ENCODE measurements at places on chromosomes 5 and 9.

GRCh38 chr9:127829205-127829906 is 25.1 kb downstream of the ENG start:
- DNase-seq: no peak

- peak; percentile 71 for DNase-seq
Measured at GRCh38 chr5:139262742-139263445, 30.6 kb upstream of the MATR3 start.

DNA sequence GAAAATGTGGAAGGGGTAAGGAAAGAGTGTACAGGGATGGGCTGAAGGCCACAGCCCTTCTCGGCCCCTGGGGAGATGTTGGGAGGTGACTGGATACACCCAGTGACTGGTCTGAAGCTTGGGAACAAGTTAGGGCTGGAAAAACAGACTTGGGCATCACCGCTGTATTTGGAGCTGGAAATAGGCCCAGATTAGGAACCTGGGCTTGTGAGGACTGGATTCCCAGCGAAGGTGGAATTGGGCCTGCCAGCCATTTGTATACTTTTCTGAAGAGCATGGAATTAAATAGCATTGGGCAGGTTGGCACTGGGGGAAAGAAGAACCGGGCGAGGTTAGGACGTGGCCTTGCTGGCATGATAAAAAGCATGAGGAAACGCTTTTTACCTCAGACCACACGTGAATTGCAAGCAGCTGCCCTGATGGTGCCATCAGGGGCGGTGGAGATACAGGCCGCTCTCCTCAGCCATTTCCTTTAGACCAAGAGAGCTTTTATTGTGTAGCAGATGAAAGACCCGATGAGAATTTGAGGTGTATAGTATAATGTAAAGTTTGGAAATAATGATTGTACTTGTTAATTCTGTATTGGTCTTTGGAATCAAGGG is 37.8 kb downstream of the OTULIN start:
- no peak for DNase-seq

GRCh38 chr5:43412644-43413043 is 453 bp upstream of the CCL28 start:
- DNase-seq: no peak

- no peak for DNase-seq
Measured at GRCh38 chr5:6734243-6734700, 21.0 kb downstream of the TENT4A start.

DNA sequence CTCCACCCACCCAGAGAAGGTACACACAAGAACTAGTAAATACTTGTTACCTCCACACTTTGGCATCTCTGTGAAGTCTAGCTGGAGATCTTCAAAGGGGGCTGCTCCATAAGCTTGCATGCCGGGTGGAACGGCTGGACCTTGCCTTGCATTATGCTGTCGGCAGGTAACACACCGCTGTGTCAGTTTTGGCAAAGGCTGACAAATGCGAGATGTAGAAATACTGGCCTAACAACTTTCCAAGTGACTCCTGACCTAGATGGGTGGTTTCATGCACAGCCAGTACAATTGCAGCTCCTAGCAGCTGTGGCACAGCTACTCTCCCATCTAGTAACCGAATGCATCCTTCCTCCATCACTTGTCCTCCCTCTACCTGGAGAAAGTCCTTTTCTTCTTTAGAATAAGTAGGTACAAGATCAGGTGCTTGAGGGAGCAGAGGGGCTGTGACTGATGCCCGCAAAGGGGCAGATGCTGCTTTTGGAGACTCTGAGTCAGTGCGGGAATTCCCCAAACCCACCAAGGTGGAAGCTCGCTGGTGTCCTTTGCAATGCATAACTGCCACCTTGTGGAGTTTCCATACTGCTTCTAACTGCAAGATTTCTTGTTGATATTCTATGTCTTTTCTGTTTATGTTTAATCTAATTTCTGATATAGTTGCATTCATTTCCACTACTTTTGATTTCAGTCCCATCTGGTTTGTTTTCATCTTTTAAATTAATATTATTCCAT is 78.4 kb downstream of the TMEM161B start:
- no peak for DNase-seq

DNA sequence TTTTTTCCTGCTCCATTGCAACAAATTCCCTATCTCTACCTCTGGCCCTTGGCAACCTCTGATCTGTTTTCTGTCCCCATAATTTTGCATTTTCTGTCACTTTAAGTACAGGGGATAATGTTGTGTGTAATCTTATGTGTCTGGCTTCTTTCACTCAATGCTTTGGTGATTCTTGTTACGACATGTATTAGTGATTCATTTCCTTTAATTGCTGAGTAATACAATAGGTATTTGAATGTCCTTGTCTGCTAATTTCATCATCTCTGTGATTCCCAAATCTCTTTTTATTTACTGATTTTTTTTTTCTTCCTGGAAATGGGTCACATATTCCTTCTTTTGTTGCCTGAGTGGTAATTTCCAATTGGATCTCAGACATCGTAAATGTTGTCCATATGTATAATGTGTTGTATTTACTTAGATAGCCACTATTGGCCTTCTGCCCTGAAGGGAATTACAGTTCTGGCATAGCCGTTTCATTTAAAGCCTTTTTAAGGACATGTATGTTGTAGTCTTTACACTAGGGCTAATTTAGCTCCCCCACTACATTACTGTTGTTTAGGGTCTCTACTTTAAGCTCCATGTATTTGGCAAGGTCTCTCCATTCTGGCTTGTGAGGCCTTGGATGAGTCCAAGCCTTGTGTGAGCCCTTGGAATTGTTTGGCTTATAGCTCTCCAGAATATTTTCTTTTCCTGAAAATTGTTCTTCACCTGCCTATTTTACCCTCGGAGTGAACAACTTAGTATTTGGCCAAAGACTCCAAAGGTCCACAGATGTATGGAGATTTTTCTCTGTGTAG is 683.8 kb downstream of the LRRC70 start:
- DNase-seq: no peak

- DNase-seq: no peak
Measured at GRCh38 chr5:9082996-9083395, 462.9 kb downstream of the SEMA5A start.

DNA sequence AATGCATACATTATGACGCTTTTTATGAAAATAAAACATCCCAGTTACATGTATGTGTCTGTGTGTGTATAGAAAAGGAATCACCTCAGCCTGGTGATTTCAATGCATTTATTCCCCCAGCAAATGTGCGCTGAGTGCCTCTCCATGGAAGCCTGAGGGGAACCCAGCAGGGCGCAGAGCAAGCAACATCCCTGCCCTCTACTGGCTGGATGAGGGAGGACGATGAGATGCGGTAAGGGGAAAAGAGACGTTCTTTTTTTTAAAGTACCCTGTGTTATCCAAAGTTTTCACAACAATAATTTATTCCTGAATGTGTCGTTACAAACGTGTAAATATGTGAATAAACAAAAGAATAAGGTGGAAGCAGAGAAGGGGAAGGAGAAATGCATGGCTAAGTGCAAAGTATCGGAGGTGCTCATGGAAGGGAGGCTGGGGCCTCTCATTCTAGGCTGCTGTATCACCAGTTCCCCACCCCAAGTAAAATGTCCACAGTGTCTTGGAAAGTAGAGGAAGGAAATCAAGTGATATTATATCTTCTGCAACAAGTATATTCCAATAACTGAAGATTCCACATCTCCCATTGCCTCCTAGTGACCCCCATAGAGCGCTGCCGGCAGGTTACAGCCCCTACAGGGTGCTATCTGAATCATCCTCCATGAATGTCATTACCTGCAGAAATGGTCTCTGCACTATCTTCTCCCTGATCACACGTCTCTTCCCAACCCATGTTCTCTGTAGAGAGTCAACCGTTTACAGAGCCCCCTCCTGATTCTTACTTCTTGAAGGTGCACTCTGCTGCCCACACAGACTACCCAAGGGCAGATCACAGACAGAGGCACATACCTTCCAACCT is 13.0 kb upstream of the ABLIM3 start:
- no peak for DNase-seq

GRCh38 chr9:124742940-124743339 is 28.2 kb downstream of the NR6A1 start:
- DNase-seq: no peak

DNA sequence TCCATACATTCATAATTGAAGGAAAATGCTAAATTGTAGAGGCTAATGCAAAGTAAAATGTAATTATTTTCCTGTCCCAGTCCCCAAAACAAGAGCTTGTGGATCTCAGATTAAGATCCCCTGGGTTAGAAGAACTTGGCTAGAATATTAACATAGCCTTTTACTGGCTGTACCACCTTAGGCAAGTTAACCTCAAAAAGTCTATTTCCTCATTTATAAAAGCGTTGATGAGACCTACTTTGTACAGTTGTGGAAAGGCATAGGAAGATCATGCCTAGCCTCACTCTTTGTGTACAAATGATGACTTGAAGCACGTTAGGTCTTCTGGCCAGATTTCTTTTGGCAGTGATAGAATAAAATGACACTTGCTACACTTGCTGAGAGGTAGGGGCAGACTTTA is 97.2 kb downstream of the F2RL2 start:
- DNase-seq: no peak

GRCh38 chr9:87518702-87519335 is 21.2 kb downstream of the DAPK1 start:
- no peak for DNase-seq
